Omental fat pad (tissue), 4 donors: ENCODE measurements at places on chromosomes 2 and 18. TPM values are rescaled to one million over a fixed set of nuclear protein-coding genes. Genes with fewer than 3 reads are reported as not detected.

- no peak for DNase-seq
Measured at GRCh38 chr2:38147333-38148121, 71.6 kb upstream of the CYP1B1 start.

GRCh38 chr2:215332872-215333595, 21.2 kb downstream of the ATIC start:
- DNase-seq, result no peak

- DNase-seq, result no peak
Measured at GRCh38 chr2:60505880-60506260, 47.6 kb downstream of the BCL11A start.

- DNase-seq, result no peak
Measured at GRCh38 chr2:159922563-159922962, 124.6 kb upstream of the CD302 start.

- no peak for DNase-seq
Measured at GRCh38 chr2:71790226-71791060, 337.1 kb downstream of the DYSF start.

GRCh38 chr2:154638783-154639182, 59.7 kb upstream of the KCNJ3 start:
- no peak for DNase-seq

- no peak for DNase-seq
Measured at GRCh38 chr2:168210895-168211570, 36.4 kb downstream of the STK39 start.

- DNase-seq, result peak; percentile 66
Measured at GRCh38 chr2:191245869-191246531, 796 bp downstream of the MYO1B start.

- DNase-seq, result no peak
Measured at GRCh38 chr2:137155356-137156104, 390.2 kb downstream of the THSD7B start.

DNA sequence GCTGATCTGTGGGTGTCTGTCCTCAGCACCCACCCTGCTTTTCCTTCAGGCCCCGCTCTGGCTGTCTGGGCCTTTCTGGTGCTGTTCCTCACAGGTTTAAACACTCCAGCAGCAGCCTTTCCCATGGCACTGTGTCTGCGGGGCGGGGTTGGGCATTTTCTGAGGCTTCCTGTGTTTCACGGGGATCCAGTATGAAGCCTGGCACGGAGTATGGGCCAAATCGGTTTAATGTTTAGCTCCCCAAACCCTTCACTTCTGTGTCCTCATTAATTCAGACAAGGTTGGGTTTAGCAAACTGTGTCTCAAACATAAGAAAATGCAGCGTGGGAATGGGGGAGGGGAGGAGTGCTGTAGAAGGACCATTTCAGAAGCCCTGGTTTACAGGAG, 44.9 kb downstream of the HPCAL1 start:
- no peak for DNase-seq

GRCh38 chr2:212811036-212811805, 272.6 kb upstream of the ERBB4 start:
- DNase-seq, result no peak

- no peak for DNase-seq
Measured at GRCh38 chr2:167132906-167133555, 244.8 kb downstream of the XIRP2 start.

DNA sequence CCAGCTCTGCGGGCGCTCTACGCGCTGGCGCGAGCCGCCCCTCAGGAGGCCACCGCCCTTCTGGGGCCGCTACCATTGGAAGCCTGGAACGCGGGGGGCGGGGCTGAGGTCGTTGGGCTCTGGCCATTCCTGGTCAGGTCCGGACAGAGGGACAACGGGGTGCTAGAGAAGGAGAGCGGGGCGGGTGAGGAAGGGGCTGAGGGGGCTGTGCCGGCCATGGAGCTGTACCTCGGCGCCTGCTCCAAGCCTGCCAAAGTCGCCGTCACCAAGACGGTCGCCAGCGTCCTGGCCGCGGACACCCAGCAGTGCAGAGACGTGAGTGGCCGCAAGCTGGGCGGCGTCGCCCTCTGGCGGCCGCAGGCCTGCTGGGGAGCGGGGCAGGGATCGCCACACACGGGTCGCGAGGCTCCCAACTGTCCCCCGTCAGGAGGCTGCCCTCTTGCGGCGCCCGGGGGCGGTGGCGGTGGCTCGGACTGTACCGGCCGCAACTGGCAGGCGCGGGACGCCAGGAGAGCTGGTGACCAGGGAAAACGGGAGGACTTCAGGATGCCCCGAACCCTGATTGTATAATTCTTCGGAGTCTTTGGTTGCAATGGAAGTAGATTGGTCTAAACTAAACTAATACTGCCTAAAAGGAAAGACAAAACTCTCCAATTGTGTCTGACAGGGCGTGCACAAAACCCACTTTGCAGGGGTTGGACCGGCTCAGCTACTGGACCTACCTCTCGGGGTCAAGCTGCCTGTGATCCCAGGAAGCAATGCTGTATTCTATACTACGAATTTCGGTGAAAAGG, at the start of gene FSIP2:
Gene FSIP2, plus strand, starts transcription at position 126 of the 794 bp plus-strand sequence. Its CDS starts 91 bp downstream, at position 217.
- no peak for DNase-seq

DNA sequence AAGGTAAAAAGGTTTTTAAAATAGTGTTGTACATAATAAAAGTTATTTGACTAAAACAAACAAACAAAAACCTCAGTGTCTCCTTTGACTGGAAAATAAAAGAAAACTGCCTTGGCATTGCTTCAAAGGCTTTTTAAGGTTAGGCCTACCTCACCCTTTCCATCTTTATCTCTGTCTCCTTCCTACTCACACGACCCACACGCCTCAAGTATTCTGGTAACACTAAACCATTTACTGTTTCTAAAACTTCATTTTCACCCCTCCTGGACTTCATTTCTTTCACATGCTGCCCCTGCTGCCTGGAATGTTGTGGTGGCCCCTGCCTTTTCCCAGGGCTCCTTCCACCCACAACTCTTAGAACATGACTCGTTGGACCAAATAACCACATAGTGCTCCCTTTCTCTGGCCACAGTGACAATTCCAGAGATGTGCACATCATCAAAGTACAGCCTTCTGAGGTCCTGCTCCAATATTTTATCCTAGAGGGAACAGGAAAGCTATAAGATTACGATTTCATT, 54.0 kb downstream of the ERBB4 start:
- DNase-seq, result no peak

PIAS2 gene
- total RNA-seq, result 24.9 TPM

CD226 gene
- 1.9 TPM for total RNA-seq

CYP27A1 gene
- 22.6 TPM for total RNA-seq

RAB6D gene
- not detected for total RNA-seq

TMEM169 gene
- total RNA-seq, result 0.36 TPM

MTCL1 gene
- 2.0 TPM for total RNA-seq

NR4A2 gene
- 13.1 TPM for total RNA-seq

LIPG gene
- 1.2 TPM for total RNA-seq
